AG20443 (cell line): ENCODE measurements at places on chromosomes 11 and 22.

DNA sequence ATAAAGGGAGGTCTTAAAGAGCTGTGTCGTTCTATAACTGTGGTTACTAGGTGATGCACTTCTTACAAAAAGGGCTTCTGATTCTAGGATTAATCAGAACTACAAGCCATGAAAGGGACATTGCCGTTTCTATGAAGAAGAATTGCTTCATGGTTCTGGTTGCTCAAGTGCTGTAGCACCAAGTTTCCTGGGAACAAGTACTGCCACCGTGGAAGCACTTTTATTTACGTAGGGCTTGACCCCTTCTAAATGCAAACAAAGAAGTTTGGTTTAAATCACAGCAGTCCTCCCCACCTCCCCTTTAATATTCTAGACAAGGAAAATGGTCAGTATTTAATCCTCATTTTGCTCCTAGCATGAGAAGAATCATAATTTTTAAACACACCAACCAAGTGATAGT is 9.8 kb downstream of the YAP1 start:
- peak; percentile 18 for DNase-seq

DNA sequence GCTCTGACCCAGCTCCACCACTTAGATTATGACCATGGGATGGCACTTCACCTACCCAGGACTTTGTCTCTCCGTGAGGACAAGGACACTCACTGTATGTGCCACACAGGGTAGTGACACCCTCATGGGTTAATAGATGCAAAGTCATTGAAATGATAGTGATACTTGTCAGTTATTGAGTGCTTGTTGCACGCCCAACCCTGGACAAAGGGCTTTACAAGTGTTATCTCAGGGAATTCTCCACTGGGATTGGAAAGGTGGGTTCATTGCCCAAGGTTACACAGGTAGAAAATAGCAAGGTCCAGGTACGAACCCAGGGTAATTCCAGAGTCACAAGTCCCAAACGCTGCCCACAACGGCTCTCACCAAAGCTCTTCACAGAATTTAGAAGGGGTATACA is 158.2 kb downstream of the TRIM29 start:
- no peak for DNase-seq

DNA sequence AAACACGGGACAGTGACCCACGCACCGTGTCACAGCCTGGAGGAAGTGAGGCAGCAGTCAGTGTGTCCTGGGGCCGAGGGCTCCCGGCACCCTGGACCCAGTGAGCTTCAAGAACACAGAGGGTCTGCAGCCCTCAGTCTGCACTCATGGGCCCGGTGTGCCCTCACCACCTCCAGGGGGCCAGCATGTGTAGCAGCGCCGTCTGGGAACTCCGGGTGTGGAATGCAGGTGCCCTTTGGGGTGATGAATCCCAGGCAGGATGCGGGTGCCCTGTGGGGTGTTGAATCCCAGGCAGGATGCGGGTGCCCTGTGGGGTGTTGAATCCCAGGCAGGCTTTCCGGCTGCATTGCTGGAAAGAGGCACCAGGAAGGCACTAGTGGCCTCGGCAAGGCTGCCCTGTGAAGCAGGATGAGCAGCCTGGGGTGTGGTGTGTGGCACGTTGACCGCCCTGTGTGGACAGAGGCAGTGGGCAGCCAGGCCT is 1399.9 kb downstream of the BRD1 start:
- DNase-seq, result no peak

GRCh38 chr11:66119348-66120133 is 49.5 kb downstream of the PACS1 start:
- peak; percentile 36 for DNase-seq
